ENCODE measurements at places on chromosomes 3 and 15. TPM values are rescaled to one million over a fixed set of nuclear protein-coding genes. Genes with fewer than 3 reads are reported as not detected.

DNA sequence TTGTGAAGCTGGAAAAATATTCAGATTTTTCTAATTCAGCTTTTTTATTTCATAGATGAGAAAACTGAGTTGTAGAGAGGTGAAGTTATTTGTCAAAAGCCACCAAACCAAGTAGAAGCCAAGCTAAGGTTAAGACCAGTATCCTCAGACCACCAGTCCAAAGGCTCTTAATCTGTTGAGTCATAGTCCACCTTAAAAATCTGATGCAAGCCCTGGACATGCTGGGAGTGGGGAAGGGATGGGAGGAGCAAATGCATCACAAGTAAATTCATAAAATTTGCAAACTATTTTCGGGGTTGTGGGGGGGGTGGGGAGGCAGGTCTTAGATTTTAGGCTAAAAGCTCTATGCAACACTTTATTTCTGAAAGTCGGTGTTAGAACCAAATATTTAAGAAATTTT is 307.7 kb upstream of the SEMA6D start:
- DNase-seq, result no peak

DNA sequence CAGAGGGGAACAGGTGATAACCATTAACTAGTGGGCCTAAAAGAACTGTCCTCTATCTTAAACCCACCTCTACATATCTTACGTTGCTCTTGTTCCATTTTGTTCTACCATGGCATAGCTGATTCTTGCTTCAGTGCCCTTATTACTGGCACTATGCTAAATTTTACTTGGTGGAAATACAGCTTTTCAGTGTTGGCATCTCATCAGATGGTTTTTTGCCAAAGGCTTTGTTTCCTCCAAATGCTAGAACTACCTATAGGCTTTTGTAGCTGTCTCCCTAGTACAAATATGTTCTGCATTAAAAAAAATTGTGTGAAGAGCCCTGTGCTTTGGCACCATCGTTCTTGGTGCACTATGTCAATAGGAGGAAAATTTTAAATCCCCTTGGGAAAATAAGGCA is 145.0 kb upstream of the ZBTB20 start:
- no peak for DNase-seq

Gene TGM4
- total RNA-seq, result not detected

GRCh38 chr3:194401346-194401745 is 2.3 kb upstream of the GP5 start:
- DNase-seq, result no peak

GRCh38 chr15:91873138-91873536 is 19.6 kb downstream of the SLCO3A1 start:
- DNase-seq, result no peak
